Anterior cingulate cortex (tissue), 58 donors: ENCODE measurements at places on chromosomes 6 and 20.

GRCh38 chr20:17317341-17317740 lies 90.5 kb downstream of the PCSK2 start:
- no peak for DNase-seq

DNA sequence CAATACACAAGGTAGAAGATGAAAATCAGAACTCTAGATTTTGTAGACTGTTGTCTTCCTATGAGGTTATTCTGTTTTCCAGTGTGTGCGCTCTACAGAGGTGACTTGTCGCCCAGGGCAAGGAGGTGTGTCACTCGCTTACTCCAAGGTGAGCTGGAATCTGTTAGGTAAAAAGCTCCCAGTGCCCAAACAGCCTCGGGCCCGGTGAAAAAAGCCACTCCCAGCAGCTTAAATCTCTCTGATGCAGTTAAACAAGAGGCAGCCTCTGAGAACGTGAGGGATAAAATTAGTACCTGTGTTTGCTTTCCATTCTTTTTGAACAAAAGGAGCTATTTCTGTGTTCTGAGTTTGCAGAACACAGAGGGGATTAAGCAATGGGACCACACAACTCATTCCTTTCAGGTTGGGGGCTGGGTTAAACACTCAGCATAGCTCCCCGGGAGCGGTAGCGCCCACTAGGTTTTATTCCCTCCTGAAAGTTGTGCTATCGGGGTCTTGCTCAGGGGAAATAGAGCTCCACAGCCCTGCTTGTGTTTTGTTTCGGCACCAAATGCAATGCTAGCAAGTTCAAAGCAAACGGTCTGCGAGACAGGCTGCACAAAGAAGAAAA lies 181.2 kb downstream of the FOXA2 start:
- DNase-seq, result no peak

GRCh38 chr6:39855356-39855995 lies 63.3 kb downstream of the DAAM2 start:
- no peak for DNase-seq

DNA sequence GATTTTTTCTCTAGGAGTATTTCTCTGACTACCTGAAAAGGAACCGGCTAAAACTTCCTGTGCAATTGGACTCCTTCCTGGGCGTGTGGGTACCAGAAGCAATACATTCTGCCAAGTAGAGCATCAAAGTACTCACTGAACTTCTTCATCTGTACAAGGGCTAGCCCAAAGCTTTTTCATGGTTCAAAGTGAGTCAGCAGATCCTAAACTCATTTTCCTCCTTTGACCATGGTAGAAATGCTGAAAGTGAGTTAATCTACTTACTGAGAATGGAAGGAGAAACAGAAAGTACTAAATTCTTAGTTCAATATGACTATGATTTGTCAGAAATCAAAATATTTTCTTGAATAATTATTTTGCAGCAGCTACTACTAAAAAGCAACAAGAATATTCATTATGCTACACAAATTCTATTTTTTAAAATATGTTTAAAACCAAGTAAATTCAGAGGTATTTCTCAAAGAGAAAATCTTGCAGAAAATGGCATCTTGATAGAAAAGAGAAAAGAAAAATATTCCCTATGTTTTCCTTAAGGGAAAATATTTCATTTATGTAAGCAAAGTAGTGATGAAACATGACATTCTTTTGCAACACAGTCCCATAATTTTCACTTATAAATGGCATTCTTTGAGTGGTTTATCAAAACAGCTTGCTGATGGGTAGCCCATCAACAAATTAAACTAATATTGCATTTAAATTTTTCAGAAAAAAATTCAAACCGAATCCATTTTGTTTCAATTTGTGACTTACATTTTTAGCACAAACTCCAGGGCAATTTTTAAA lies 3.7 kb upstream of the BEND6 start:
- no peak for DNase-seq

DNA sequence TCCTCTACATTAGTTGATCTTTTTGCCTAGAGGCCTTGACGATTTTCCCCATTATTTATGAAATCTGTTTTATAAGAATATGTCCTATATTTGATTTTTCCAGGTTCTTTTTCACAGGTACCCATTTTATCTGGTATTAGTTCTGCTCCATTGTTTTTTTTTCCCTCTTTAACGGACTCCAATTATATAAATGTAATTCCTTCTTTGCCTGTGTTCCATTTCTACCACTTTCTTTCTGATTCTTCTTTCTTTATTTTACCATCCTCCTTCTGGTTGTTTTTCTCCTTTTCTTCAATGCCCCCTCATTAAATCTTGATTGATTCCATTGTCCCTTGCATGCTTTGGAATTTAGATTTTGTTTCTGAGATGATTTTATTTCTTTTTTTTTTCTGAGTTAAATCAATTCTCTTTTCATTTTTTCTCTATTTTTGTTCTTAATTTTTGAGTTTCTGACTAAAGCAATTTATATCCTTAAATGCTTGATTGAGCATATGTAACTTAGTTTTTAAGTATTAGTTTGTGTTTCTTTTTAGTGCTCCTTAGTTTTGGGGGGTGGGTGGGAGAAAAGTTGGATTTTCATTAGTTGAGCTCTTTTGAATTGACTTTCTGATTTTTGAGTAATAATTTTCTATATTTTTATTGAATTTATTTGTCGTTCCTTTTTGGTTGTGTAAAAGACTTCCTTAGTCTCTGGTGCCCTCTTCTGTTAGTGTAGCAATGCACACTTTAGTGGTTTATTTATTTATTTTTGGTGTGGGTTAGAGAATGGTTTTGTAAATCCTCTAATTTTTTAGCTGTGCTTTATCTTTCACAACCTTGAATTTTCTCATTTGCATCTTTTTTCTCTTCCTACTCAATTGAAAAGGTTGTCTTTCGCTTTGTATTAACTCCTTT lies 140.8 kb downstream of the FARS2 start:
- no peak for DNase-seq

DNA sequence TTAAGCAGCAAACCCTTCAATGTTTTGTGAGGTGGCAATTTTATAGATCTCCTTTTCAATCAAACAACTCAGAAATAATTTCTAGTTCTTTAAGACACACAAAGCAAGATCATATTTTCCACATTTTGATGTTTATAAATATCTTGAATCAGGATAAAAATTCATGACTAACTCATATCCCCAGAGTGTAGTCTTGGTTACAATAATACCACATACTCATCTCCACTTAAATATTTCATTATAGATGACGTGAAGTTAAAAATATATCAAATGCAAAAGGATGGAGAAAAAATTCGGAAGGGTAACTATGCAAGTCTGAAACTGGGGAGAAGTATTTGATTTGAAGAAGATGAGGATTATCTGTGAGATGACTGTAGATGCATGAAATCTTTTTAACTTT lies 59.8 kb upstream of the HIVEP1 start:
- no peak for DNase-seq

GRCh38 chr6:21180155-21180554 lies 413.4 kb upstream of the SOX4 start:
- DNase-seq, result no peak

- peak; percentile 44 for DNase-seq
Measured at GRCh38 chr6:15244620-15245360, 1.1 kb upstream of the JARID2 start.

- DNase-seq, result no peak
Measured at GRCh38 chr6:14965424-14966075, 280.3 kb upstream of the JARID2 start.

- no peak for DNase-seq
Measured at GRCh38 chr6:166626177-166627032, 646 bp downstream of the RPS6KA2 start.

DNA sequence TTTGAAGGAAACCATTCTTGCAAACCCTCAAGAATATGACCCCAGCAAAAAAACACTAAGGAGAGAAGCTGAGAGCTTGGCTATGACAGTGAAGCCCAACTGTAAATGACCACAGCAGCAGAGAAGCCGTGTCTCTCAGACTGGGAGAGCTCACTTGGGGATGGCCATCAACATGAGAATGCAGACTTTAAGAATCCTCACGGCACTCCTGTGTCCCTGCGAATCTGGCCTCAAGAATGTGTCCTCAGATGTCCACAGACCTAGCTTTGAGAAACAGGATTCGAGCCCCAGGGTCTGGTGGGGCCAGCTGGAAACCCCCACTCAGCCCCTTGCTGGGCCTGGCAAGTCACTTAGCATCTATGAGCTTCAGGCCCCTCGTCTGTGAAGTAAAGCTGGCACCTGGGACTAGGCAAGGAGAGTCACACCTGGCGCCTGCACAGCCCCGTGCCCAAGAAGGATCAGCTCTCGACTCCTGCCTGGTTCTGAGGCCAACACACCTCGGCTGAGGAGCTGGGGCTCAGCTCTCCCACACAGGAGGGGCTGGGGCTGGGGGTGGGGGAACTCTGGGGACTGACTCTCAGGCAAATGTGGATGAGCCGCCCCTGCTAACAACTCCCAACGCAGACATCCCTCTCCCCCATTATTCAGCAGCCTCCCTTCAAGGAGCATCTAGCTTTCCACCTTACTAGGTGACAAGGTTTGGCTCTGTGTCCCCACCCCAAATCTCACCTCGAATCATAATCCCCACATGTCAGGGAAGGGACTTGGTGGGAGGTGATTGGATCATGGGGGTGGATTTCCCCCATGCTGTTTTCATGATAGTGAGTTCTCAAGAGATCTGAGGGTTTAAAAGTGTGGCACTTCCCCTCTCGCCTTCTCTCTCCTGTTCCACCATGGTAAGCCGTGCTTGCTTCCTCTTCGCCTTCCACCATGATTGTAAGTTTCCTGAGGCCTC lies 97.7 kb downstream of the GRM4 start:
- DNase-seq, result no peak

- DNase-seq, result no peak
Measured at GRCh38 chr6:121143476-121143875, 190.8 kb downstream of the TBC1D32 start.

DNA sequence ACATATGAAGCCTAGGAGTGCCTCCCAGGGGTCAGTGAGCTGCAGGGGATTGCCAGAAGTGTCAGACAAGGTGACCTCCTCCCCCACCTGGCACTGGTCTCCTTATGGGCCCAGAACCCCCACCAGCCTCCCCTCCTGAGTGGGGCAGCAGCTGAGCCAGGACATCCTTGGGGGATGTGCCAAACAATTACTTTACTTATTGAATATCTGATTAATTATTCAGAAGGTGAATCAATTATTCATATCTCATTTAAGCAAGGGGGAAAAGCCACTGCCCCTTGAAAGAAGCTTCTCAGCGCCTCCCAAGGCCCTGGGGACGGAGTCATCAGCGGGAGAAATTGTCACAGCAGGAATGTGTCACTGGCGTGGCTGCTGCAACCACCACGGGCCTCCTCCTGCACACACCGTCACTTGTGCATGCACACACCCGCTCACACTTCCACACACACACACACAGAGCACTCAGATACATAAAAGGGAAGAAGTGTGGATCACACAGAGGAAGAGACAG lies 123.4 kb upstream of the MAFB start:
- no peak for DNase-seq

- no peak for DNase-seq
Measured at GRCh38 chr6:15346315-15346714, 100.4 kb downstream of the JARID2 start.

DNA sequence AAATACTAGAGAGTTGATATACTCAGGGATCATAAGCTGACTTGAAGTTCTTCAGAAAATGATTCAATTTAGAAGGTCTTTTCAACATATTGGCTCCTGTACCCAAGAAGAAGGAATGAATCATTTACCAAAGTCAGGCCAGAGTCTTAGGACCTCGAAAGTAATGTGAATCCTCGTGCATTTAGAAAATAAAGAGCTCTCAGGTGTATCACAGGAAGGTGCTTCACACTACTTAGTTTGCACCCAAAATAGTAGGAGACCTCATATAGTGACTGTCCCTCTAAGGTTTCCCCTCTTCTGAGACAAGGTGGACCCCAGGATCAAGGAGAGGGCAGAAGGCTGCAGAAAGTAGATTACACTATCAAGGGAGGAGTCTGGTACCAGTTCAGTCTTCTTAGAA lies 71.8 kb downstream of the F13A1 start:
- no peak for DNase-seq

GRCh38 chr6:3517350-3517749 lies 60.5 kb upstream of the SLC22A23 start:
- no peak for DNase-seq

- DNase-seq, result no peak
Measured at GRCh38 chr6:144007478-144008119, 460 bp downstream of the PLAGL1 start.

GRCh38 chr6:132760256-132760655 lies 2.6 kb upstream of the VNN2 start:
- no peak for DNase-seq

GRCh38 chr20:41476013-41476441 lies 109.4 kb upstream of the EMILIN3 start:
- no peak for DNase-seq

- no peak for DNase-seq
Measured at GRCh38 chr6:29510746-29511300, 23.1 kb upstream of the MAS1L start.

GRCh38 chr20:50286609-50287008 lies 96.0 kb downstream of the CEBPB start:
- no peak for DNase-seq

- DNase-seq, result no peak
Measured at GRCh38 chr6:111124406-111124805, 37.1 kb downstream of the SLC16A10 start.

- DNase-seq, result no peak
Measured at GRCh38 chr6:55826941-55827340, 48.4 kb downstream of the BMP5 start.

DNA sequence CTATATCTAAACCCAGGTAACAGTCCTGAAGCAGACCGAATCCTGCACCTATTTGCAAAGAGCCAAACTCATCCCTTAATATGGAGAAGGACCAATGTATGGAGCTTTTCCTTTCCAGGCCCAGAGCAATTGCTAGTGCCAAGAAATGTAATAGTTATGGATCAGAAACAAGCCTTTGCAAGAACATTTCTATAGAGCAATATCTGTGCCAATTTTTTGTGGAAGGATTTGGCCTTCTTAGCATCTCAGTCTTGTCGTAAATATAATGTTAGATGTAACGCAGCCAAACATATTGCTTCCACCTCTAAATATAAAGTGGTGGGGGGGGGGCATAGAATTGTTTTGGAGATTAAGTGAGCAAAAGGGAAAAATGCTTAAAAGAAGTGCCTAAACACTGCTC lies 2.7 kb downstream of the KIAA0408 start:
- DNase-seq, result no peak

GRCh38 chr6:165988757-165989456 lies 178.7 kb downstream of the TBXT start:
- peak; percentile 47 for DNase-seq

DNA sequence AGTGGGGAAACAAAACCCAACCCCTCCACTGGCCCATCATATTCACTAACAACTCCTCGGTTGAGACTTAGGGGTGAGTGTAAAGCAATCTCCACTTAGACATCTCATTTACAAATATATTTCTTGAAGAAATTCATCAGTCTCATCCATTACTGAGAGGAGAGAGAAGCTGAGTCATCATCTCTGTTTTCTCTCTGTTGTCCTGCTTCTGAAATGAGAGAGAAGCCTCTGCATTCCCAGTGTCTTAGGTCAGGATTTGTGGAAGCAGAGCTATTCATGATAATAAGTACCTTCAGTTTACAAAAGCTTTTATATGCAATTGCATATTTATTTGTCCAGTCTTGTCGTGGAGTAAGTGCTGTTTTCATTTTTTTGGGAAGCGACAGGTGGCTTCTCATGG lies 879 bp downstream of the MEP1A start:
- no peak for DNase-seq

- no peak for DNase-seq
Measured at GRCh38 chr20:62363920-62364851, 2.9 kb downstream of the LAMA5 start.

- no peak for DNase-seq
Measured at GRCh38 chr20:63029358-63030121, 22.8 kb upstream of the BHLHE23 start.

- no peak for DNase-seq
Measured at GRCh38 chr20:9160757-9161156, 91.9 kb downstream of the PLCB4 start.
